ENCODE measurements at places on chromosomes 6 and 20. TPM values are rescaled to one million over a fixed set of nuclear protein-coding genes. Genes with fewer than 3 reads are reported as not detected.

CST5 gene
- not detected for polyA plus RNA-seq

PMEPA1 gene
- not detected for polyA plus RNA-seq

TSBP1 gene
- not detected for polyA plus RNA-seq

DNA sequence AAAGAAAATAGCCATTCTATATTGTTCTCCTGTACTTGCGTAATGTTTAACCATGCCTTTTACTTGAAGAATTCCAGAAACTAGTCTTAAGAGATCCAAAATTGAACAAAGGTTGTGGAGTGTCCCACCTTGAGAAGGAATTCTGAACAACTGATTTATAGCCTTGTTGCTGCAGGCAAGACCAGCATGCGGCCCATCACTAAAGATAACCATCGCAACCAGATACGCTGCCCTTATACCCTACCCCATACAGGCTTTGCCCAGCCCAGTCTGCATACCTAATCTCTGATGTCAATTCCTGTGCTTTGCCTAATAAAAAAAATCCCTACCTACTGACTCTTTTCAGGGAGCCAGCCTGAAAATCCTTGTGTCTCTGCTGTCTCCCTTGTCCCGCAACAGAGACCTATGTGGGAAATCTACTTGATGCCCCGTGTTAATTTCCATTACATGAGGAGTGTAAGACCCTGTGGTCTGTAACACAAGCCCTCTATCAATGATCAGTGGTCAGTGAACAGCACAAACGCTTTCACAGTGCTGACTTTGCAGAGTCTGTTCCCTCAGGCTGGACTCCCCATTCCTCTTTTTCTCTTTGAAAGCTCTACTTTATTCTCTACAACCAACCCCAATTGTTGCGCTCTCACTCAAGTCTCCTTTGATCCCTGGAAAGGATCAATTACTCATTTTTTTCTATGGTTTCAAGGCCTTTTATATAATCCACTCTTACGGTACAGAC, 125.7 kb upstream of the BTBD3 start:
- no peak for DNase-seq

- DNase-seq, result no peak
Measured at GRCh38 chr6:73746787-73747186, 50.8 kb downstream of the CD109 start.

GRCh38 chr6:111810294-111811131, 62.7 kb downstream of the FYN start:
- DNase-seq, result no peak

DNA sequence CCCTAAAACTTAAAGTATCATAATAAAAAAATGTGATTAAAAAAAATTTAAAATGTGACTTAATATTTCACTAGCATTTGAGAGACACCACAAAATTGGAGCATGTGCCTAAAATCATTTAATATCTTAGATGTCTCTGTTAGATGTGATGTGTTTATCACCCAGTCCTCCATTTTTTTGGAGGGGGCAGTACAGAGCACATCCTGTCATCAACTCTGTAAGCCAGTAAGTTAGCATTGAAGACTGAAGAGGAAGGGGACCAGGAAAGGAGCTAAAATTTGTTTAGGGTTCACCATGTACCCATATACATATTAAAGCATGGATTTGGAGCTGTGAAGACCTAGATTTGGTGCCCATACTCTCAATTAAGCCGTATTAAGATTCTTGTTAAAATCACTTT, 30.7 kb upstream of the ADIG start:
- DNase-seq, result no peak

DNA sequence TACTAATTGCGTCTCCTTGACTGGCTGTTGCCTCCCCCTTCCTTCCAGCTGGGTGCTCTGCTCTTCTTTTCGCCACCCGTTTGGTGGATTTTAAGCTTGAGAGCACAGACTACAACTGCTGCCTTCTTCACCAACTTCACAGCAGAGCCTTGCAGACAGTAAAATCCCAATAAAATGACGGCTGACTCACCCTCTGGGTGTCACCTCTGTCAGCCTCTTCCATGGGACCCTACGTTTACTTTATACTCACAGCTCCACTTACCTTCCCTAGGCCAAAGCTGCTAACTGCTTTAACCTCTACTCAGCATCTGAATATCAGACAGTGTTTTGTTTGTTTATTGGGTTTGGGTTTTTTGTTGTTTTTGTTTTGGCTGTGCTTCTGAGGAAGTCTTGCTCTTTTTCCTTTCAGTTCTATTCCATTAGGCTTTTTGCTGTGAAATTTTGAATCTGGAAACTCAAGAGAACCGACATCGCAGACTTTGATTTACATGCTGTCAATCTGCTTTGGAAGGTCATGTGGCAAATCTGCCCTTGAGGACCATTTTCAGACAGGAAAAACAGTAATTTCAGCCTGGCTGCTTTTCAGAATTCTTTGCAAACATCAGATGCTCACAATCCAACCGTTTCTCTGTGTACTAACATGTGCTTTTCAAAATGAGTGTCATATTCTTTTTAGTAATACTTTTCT, 2.4 kb downstream of the AGPAT4 start:
- DNase-seq, result no peak

- DNase-seq, result no peak
Measured at GRCh38 chr6:41063884-41064285, 8.3 kb downstream of the OARD1 start.

Measured in GM12878 (cell line).